ENCODE measurements at places on chromosomes 16 and 17. TPM values are rescaled to one million over a fixed set of nuclear protein-coding genes. Genes with fewer than 3 reads are reported as not detected.

The TUBG2 gene
- total RNA-seq, result 7.2 TPM

The MNT gene
- 29.9 TPM for total RNA-seq

The ZC3H7A gene
- 70.9 TPM for total RNA-seq

The PLXDC1 gene
- total RNA-seq, result 7.2 TPM

The GLTPD2 gene
- total RNA-seq, result not detected

The BAIAP2 gene
- 2.4 TPM for total RNA-seq

The HCRT gene
- total RNA-seq, result not detected

DNA sequence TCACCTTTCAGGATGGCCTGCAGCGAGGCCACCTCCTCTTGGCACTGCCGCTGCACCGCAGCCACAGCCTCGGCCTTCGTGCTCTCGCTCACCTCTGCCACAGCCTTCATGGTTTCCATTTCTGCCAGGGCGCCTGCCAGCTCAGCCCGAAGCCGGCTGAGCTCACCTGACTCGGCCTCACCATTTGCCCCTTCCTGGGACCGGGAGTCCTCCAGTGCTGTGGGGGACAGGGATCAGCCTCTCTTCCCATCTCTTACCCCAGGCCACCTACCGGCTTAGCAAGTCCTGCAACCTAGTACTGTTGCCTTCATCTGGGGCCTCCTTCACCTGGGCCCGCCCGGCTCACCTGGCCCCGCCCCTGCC is 658 bp downstream of the RABEP2 start:
- no peak for DNase-seq
- peak overlapping the region; percentile 97 for H3K4me3 ChIP-seq
- H3K27me3 ChIP-seq, result no peaks in the 10 kb centered on the region
- H3K4me1 ChIP-seq, result peaks cover 20% of the 10 kb centered on the region

GRCh38 chr16:75996491-75996890 is 270.2 kb upstream of the CPHXL start:
- no peaks in the 10 kb centered on the region for H3K36me3 ChIP-seq
- no peaks in the 10 kb centered on the region for H3K4me1 ChIP-seq
- no peak for DNase-seq
- no peak overlapping the region for H3K4me3 ChIP-seq
- no peak overlapping the region for H3K27ac ChIP-seq
- H3K27me3 ChIP-seq, result no peaks in the 10 kb centered on the region

DNA sequence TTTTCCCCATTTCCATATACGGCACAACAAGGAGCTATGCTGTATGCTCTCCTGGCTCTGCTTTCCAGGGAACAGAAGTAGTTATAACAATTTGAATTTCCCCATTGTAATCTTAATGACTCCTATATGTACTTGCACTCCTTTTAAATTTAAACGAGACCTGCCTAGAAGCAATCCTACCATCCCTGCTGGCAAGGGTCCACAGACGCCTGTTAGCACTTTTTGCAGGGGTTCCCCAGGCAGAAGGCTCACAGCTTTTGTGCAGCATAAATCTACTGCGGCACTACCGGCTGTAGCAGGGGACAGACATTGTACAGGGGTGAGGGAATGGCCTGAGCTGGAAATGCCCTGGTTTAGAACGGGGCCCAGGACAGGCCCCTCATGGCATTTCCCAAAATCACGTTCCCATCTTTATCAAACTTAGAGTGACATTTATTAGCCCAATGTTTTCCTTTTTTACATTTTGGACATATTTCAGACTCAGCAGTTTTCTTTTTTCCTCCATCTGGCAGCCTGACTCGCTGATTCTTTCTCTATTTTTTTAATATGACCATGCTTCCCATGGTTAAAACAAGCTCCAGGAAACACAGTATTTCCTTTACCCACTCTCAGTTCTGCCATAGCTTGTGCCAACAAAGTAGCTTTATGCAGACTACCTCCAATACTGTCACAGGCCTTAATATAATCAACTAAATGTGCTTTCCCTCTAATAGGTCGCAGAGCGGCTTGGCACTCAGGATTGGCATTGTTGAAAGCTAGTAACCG is 35.4 kb upstream of the USP22 start:
- DNase-seq, result no peak
- H3K4me1 ChIP-seq, result no peaks in the 10 kb centered on the region
- H3K27me3 ChIP-seq, result peaks cover 30% of the 10 kb centered on the region
- H3K36me3 ChIP-seq, result no peaks in the 10 kb centered on the region

- H3K4me3 ChIP-seq, result no peak overlapping the region
- no peak overlapping the region for H3K27ac ChIP-seq
- no peaks in the 10 kb centered on the region for H3K36me3 ChIP-seq
- no peak for DNase-seq
Observed at GRCh38 chr16:21126518-21126917, 24.1 kb downstream of the DNAH3 start.

- H3K27me3 ChIP-seq, result peaks cover 13% of the 10 kb centered on the region
- no peaks in the 10 kb centered on the region for H3K4me1 ChIP-seq
- no peaks in the 10 kb centered on the region for H3K36me3 ChIP-seq
Observed at GRCh38 chr17:68801335-68802247, 153.6 kb downstream of the ABCA8 start.

DNA sequence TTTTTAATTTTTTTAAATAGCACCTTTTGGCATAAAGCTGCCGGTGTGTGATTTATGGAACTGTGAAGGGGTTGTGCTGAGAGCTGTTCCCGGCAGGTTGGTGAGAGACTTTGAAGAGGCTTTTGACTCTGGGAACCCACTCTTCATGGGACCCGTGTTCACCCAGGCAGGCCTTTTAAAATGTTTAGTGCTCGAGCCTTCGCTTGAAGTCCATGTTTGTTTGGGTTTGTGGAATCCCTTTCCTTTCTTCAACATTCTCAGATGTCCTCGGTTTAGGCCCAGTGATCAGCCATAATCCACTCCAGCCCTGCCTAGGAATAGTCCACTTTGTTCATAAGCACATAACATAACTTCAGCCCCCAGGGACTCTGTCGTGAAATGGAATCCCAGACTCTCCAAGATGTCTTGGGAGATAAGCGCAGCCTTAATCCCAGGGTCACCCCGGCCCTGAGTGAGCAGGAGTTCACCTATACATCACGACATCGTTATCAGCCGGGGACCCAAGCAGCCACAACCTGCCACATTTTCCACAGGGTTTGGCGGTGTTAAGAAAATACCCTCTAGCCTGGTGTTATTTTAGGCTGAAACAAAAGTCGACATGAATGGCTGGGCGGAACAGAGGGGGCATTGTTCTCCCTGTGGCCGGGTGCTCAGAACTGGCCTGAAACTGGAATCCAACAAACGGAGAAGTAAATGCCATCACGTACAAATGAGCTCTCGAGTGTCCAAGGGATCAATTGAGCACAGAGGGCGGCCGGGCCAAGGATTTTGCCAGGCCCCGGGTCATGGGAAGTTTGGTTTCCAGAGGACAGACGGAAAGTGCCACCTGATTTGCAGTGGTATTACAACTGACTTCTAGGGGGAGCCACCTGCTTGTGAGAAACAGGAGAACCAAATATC is 145.7 kb upstream of the IRX3 start:
- peaks cover 24% of the 10 kb centered on the region for H3K27me3 ChIP-seq
- no peaks in the 10 kb centered on the region for H3K36me3 ChIP-seq
- H3K27ac ChIP-seq, result no peak overlapping the region

- no peaks in the 10 kb centered on the region for H3K36me3 ChIP-seq
- no peak for DNase-seq
- no peak overlapping the region for H3K27ac ChIP-seq
- no peak overlapping the region for H3K4me3 ChIP-seq
- H3K27me3 ChIP-seq, result no peaks in the 10 kb centered on the region
Observed at GRCh38 chr17:71110326-71110725, 941.0 kb downstream of the KCNJ2 start.

DNA sequence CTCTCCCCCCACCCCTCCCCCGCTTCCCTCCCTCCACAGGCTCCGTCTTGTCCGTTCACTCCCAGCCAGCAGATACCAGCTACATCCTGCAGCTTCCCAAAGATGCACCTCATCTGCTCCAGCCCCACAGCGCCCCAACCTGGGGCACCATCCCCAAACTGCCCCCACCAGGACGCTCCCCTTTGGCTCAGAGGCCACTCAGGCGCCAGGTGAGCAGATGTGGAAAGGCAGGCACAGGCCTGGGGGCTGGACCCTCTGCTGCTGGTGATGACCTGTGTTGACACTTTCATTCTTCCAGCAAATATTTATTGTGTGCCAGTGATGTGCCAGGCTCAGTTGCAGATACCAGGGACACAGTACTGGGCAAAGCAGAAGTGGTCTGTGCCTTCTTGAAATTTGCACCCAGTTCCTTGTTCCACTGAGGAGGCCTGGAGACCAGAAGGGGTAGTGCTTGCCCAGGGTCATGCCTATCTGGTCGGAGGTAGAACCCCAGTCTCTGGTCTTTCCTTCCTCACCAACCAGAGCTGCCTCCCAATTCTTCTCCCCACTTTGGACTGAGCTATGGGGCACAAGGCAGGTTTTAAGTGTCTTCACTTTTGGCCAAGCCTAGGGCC is 10.3 kb upstream of the ABCC3 start:
- H3K27me3 ChIP-seq, result peaks cover 29% of the 10 kb centered on the region
- no peak for DNase-seq
- no peak overlapping the region for H3K4me3 ChIP-seq
- H3K36me3 ChIP-seq, result no peaks in the 10 kb centered on the region
- H3K27ac ChIP-seq, result no peak overlapping the region
- H3K4me1 ChIP-seq, result peaks cover 2% of the 10 kb centered on the region

DNA sequence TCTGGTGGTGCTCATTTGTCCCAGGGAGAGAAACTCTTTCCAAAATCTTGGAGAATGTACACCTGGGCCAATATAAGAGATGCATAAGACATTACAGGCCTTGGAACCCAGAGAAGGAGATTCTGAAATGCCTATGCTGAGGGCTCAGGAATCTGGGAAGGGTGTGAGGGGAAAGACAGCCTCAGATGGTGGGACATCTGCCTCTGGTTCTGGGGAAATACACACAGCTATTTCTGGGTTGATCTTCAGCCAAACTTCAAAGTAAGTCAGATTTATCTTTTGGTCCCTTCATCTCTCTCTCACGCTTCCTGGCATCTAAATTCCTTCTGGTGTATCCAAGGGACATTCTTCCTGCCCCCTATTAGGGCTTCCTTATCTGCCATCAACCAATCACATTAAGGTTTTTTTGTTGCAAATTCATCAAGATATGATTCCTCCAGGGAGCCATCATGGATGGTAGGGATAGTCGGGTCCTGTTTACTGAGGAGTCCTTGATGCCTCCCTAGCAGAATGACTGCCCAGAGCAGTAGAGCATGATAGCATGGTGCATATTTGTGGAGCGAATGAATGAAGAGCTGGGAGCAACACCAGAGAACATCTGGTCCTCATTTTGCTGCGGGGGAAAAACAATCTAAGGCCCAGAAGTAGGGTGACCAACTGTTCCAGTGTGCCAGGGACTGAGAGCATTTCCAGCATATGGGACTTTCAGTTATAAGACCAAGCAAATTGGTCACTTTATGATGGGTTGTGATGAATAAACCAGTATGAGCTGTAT is 35.7 kb upstream of the DYNLL2 start:
- no peak overlapping the region for H3K27ac ChIP-seq
- DNase-seq, result no peak
- peaks cover 20% of the 10 kb centered on the region for H3K27me3 ChIP-seq
- H3K4me1 ChIP-seq, result no peaks in the 10 kb centered on the region
- H3K4me3 ChIP-seq, result no peak overlapping the region

DNA sequence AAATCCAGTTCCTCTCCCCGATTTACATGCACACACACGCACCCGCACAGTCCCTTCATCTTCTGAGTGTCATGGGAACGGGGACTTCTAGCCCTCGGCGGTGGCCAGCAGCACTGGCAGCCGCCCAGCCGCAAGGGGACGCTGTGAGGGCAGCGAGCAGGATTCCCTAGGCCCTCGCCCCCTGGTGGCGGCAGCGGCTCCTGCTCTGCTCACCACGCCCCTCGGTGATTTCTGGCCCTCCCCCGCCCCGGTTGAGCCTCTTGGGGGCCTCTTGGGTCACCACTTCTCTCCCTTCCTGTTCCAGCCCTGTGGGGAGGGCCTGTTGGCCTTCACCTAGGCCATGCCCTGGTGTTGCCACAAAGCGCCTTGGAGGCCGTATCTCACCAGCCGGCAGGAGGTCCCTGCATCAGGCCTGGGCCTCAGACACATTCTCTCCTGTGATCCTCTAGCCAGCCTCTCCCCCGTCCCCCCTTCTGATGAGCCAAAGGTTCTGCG is 75.2 kb upstream of the KSR1 start:
- H3K4me1 ChIP-seq, result peaks cover 2% of the 10 kb centered on the region
- H3K27me3 ChIP-seq, result peaks cover 15% of the 10 kb centered on the region
- H3K4me3 ChIP-seq, result no peak overlapping the region
- no peak overlapping the region for H3K27ac ChIP-seq
- no peaks in the 10 kb centered on the region for H3K36me3 ChIP-seq
- peak; percentile 82 for DNase-seq

GRCh38 chr17:39677542-39678339 is 9.5 kb downstream of the PNMT start:
- no peaks in the 10 kb centered on the region for H3K27me3 ChIP-seq
- peaks cover 4% of the 10 kb centered on the region for H3K36me3 ChIP-seq
- peaks cover 56% of the 10 kb centered on the region for H3K4me1 ChIP-seq
- no peak for DNase-seq
- peak overlapping the region; percentile 28 for H3K27ac ChIP-seq
- no peak overlapping the region for H3K4me3 ChIP-seq

GRCh38 chr17:35423761-35424160 is 8.5 kb downstream of the SLFN12 start:
- no peak overlapping the region for H3K27ac ChIP-seq
- peaks cover 12% of the 10 kb centered on the region for H3K4me1 ChIP-seq
- peaks cover 64% of the 10 kb centered on the region for H3K36me3 ChIP-seq
- DNase-seq, result no peak
- no peaks in the 10 kb centered on the region for H3K27me3 ChIP-seq
- H3K4me3 ChIP-seq, result no peak overlapping the region

GRCh38 chr17:64172510-64172909 is 42.6 kb upstream of the ERN1 start:
- H3K27ac ChIP-seq, result no peak overlapping the region
- H3K4me3 ChIP-seq, result no peak overlapping the region
- no peaks in the 10 kb centered on the region for H3K27me3 ChIP-seq
- DNase-seq, result no peak
- H3K4me1 ChIP-seq, result no peaks in the 10 kb centered on the region

GRCh38 chr17:40310882-40311391 is 2.0 kb downstream of the RARA start:
- DNase-seq, result no peak
- no peak overlapping the region for H3K27ac ChIP-seq

- no peak overlapping the region for H3K27ac ChIP-seq
- H3K4me1 ChIP-seq, result no peaks in the 10 kb centered on the region
- peaks cover 5% of the 10 kb centered on the region for H3K27me3 ChIP-seq
- H3K4me3 ChIP-seq, result no peak overlapping the region
Observed at GRCh38 chr17:81951785-81952684, 5.0 kb upstream of the MYADML2 start.

GRCh38 chr16:86337138-86337537 is 173.2 kb upstream of the FOXF1 start:
- no peaks in the 10 kb centered on the region for H3K4me1 ChIP-seq
- no peaks in the 10 kb centered on the region for H3K36me3 ChIP-seq
- no peak overlapping the region for H3K4me3 ChIP-seq
- no peak for DNase-seq
- no peak overlapping the region for H3K27ac ChIP-seq

DNA sequence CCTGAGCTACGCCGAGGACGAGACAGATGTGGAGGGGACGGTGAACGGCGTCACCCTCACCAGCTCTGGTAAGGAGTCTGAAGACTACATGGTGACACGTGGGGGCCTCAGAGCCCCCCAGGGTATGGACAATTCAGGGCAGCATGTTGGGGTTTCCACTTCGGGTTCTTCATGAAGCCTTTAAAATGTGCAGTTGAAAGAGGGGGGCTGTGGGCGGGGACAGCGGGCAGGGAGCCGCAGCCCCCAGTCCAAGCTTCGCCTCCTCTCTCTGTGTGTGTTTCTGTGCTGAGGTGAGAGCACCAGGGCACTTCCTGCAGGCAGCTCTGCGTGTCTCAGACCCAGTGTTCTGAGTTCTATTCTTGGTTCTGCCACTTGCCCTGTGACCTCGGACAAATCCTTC is 24.0 kb downstream of the NMRAL1 start:
- no peaks in the 10 kb centered on the region for H3K27me3 ChIP-seq
- no peaks in the 10 kb centered on the region for H3K4me1 ChIP-seq
- no peak overlapping the region for H3K27ac ChIP-seq
- H3K4me3 ChIP-seq, result no peak overlapping the region
- H3K36me3 ChIP-seq, result peaks cover 47% of the 10 kb centered on the region
